Stimulated activated CD8-positive, alpha-beta memory T cell treated with anti-CD3 and anti-CD28 coated beads, Interleukin-2, amount 100 ng/mL, for 48 hours (primary cell): ENCODE measurements at places on chromosomes 4 and X.

- no peak for DNase-seq
Observed at GRCh38 chrX:52034211-52034610, 34.8 kb downstream of the MAGED4B start.

GRCh38 chrX:55767100-55767499 lies 49.6 kb downstream of the RRAGB start:
- DNase-seq: no peak

DNA sequence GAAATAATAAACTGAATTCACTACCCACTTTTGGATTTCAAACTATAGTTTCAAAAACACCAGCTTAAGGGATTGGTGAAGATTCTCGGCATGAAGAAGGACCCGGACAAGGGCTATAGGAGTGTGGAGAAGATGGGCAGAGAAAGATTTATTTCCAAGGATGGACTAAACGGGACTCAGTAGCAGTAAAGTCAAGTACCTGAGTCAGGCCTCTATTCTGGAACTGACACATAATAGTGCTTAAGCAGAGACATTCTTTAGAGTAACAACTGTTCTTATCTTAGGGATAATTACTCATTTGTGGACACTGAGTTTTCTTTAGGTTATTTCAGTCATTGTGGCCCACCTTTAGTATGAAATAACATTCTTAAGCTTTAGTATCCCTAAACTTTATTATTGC lies 134.6 kb downstream of the GATB start:
- DNase-seq: no peak

DNA sequence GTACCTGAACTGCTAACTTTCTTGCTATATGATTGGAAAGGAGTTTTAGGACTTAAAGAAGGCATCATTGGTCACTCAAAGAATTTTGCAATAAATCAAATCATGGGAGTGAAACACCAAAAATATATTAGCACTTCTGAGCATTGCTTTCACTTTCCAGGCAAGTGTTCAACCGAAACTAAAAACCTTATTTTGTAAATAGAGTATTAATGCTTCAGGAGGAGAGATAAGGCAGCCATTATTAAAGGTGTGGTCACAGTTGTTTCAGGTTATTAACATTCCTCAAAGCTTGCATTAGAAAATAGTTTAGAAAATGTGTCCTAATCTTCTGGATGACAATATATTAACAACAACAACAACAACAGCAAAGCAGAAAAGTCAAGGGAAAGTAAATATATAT lies 92.3 kb upstream of the TLL1 start:
- DNase-seq: no peak

DNA sequence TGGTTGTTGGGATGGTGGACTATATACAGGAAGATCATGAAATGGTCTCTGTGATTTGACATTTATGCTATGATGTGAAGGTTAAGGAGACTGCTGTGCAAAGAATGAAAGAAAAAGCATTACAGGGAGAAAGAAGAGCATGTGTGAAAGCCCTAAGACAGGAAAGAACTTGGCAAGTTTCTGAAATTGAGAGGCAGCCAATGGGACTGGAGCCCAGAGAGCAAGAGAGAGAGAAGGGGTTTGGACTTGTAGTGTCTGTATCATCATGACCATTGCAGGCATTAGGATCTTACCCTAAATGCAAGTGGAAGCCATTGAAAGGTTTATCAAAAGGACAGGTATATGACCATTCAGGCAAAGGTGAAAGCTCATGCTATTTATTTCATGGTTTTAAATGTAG lies 147.1 kb downstream of the NAA11 start:
- no peak for DNase-seq

DNA sequence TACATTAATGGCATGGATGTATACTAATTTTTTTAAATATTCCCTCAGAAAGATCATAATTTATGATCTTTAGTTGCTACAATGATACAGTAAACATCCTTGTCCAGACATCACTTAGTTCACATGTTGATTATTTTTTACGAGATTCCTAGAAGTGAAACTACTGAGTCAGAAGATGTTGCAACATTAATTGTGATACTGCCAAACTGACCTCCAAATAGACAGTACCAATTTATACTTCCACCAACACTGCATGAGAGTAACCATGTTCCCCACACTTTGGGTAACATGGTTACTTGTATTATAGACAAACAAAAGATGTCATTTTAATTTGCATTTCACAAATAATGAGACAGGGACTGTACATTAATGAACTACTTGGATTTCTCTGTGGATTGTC lies 19.6 kb downstream of the RCHY1 start:
- DNase-seq: no peak

GRCh38 chrX:135396566-135396965 lies 25.2 kb upstream of the SMIM10L2A start:
- DNase-seq: no peak

DNA sequence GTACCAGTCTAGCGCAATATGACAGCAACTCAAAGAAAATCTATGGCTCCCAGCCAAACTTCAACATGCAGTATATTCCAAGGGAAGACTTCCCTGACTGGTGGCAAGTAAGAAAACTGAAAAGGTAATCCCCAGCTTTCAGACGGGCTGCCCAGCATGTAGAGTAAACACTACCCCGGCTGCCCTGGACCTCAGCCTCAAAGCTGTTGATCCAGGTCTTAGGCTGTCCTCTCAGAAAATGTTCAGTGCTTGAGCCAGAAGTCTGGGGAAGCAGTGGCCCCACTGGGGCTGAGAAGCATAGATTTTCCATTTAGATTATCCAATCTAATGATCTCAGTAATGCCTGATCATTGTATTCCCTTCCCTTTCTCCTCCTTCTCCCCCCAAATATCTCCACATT lies 21.9 kb downstream of the BMX start:
- no peak for DNase-seq

- no peak for DNase-seq
Observed at GRCh38 chr4:113183032-113183605, 133.7 kb downstream of the ANK2 start.

- DNase-seq: no peak
Observed at GRCh38 chr4:130359542-130359941, 1263.6 kb downstream of the C4orf33 start.

DNA sequence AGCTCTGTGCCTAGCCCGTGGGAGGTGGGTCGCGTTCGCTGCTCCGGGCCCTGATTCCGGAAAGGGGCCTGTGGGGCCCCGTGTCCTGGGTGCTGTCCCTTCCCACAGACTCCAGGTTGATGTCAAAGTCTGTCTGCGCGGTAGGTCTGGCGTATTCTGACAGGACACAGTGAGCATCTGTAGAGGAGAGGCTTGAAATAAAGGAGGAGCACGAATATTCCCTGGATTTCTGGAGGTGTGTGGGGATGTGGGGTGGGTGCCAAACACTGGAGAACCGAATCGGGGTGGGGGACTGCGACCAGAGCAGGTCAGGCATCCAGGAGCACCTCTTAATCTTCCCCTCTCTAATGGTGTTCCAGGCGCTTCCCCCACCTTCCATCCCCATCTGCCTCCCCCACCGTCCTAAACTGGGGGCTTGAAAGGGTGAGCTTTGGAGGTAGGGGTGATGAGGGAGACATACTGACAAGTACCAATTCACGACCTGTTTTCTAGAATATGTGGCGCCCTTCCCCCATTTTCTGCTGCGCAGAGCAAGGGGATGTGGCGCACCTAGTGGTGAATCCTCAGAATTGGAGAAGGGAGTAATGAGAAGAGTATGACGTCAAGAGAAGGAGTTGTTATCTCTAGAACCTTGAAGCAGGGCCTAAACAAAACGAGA lies 877 bp downstream of the GPRASP1 start:
- DNase-seq: no peak

GRCh38 chr4:115514675-115515074 lies 401.3 kb upstream of the NDST4 start:
- no peak for DNase-seq

GRCh38 chr4:9918484-9918883 lies 102.8 kb downstream of the SLC2A9 start:
- DNase-seq: no peak

GRCh38 chr4:174934360-174934759 lies 16.2 kb downstream of the ADAM29 start:
- DNase-seq: no peak

DNA sequence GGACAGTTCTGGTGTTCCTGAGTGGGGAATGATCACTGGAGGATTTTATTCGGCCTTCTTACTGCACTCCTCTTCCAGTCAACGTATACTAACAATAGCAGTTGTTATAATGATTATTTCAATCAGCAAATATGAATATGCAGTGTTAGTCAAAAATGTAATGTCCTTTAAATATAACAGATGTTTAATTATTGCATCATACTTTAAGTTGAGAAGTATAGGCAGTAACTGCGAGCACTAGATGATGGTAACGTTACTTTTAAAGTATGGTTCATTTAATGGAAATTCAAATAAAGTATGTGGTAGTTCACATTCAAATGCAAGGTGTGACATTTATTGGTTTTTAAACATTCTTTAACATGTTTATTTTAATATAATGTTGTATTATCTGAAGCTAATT lies 5.5 kb upstream of the BLTP1 start:
- no peak for DNase-seq

GRCh38 chrX:139850968-139851367 lies 81.9 kb downstream of the ATP11C start:
- no peak for DNase-seq

- DNase-seq: no peak
Observed at GRCh38 chr4:176769514-176769913, 23.2 kb downstream of the VEGFC start.

DNA sequence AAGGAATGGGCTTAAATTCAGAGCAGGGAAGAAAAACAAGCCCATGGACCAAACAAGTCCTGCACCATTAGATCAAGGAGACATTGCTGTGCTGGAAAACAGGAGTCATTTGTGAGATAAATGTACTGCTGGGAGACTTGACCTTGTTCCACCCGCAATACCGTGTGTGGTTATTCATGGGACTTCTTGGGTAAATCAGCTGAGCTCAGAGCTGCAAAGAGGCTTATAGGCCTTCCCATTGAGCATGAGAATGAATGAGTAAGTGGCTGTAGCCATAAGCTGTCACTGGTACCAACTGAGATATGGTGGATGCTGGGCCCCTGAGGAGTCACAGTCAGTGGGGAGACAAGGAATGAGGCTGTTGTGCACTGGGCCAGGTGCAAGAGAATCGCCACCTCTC lies 2.3 kb upstream of the CYTL1 start:
- DNase-seq: no peak

- no peak for DNase-seq
Observed at GRCh38 chr4:161186012-161186411, 977.8 kb downstream of the FSTL5 start.

DNA sequence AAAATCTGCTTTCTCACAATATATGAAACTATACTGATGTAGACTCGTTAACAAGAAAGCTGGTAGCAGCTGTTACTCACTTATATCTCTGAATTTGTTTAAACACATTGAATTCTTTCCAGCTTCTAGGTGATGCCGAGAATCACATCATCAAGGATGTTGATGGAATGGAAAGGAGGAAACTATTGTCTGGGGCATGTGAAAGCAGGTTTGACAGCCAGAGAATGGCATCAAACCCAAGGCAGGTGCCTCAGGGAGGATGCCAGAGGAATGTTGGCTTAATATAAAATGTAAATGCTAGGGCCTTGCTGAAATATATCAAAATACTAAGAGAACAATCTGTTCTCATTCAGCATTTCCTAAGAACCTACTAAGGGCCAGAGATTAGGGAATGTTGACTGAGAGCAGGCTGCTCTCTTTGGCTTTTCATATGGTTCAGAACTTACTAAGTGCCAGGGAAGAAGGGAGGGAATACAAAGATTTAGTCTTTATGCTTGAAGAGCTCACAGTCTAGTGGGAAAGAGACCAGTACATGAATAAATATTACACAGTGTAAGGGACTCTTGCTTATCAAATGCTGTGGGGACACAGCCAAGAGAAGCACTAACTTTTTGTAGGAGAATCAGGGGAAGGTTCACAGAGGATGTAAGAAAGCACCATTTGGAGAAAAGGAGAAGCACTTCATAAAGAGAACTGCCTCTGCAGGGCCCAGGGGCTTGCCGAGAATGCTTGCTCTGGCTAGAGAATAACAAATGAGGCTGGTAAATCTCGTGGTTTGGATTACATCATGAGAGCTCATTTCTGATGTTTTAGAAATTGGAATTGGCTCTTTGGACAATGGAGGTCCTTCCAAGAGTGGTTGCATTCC lies 14.7 kb downstream of the SLIT2 start:
- DNase-seq: no peak

DNA sequence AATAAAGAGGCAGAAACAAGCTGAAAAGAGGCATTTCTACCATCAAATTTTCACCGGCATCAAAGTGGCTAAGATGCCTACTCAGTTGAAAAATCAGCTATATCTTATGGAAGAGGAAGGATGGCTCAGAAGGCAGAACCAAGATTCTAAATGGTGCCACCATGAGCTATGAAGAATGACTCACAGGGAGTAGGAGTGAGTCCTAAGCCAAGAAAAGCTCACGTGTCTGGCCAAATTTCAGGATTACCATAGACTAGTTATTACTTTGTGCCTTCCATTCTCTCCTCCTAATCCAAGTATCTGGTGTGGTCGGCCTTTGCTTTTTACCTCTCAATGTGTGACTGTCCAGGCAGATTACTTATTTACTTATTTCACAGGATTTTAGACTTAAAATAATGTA lies 54.8 kb downstream of the BMP3 start:
- DNase-seq: no peak

DNA sequence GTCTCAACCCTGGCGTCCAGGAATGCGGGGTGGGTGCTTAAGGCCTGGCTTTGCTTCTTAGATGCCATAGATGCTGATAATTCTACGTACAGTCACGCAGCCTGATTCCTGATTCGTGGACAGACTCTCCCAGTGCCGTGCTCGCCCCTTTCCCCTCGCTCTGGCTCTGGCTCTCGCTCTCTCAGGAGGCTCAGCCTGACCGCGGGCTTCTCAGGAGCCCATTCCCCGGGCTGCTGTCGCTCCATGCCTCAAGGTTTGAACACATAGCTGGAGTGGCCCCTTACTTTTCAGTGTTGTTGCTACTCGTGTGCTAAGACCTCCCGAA lies 59.2 kb upstream of the ZC4H2 start:
- DNase-seq: no peak
